ENCODE measurements at places on chromosomes 13 and 19.
A peak's percentile ranks its signal among the peaks of the same experiment; 100 is the strongest.

GRCh38 chr19:16429066-16429758 lies 42.6 kb downstream of the EPS15L1 start:
- ATAC-seq = peak; percentile 12

DNA sequence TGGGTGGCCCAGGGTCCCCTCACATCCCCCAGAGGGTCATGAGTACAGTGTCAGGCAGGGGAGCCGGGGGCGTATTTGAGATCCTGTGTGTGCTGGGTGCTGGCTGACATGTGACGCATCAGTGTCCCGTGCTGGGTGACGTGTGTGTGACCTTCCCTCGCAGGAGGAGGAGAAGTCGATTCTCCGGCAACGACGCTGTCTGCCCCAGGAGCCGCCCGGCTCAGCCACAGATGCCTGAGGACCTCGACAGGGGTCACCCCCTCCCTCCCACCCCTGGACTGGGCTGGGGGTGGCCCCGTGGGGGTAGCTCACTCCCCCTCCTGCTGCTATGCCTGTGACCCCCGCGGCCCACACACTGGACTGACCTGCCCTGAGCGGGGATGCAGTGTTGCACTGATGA lies 25.8 kb downstream of the PNPLA6 start:
- ATAC-seq = peak; percentile 56

GRCh38 chr19:50384685-50385535 lies 763 bp downstream of the POLD1 start:
- peak; percentile 2 for ATAC-seq

- no peak for ATAC-seq
Measured at GRCh38 chr13:42001580-42001979, 40.7 kb upstream of the VWA8 start.

GRCh38 chr19:42032431-42032830 lies 37.6 kb downstream of the GRIK5 start:
- ATAC-seq = peak; percentile 69

DNA sequence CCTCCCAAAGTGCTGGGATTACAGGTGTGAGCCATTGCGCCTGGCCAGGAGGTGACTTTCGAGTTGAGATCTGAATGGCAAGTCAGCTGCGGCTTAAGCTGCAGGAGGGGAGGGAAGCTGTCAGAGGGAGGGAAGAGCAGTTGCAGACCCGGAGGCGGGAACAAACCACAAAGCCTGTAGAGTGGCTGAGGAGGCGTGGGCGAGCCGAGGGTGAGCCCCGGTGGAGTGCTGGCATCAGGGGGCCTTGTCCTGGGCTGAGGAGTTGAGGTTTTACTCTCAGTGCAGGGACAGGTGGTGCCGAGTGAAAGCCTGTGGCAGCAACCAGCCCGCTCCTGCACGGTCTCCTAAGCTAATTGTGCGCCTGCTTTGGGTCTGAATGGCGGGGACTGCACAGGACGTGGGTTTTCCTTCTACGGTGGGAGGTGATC lies 24.2 kb downstream of the PPP1R37 start:
- no peak for ATAC-seq

GRCh38 chr19:2533072-2533425 lies 57.1 kb downstream of the GADD45B start:
- no peak for ATAC-seq

DNA sequence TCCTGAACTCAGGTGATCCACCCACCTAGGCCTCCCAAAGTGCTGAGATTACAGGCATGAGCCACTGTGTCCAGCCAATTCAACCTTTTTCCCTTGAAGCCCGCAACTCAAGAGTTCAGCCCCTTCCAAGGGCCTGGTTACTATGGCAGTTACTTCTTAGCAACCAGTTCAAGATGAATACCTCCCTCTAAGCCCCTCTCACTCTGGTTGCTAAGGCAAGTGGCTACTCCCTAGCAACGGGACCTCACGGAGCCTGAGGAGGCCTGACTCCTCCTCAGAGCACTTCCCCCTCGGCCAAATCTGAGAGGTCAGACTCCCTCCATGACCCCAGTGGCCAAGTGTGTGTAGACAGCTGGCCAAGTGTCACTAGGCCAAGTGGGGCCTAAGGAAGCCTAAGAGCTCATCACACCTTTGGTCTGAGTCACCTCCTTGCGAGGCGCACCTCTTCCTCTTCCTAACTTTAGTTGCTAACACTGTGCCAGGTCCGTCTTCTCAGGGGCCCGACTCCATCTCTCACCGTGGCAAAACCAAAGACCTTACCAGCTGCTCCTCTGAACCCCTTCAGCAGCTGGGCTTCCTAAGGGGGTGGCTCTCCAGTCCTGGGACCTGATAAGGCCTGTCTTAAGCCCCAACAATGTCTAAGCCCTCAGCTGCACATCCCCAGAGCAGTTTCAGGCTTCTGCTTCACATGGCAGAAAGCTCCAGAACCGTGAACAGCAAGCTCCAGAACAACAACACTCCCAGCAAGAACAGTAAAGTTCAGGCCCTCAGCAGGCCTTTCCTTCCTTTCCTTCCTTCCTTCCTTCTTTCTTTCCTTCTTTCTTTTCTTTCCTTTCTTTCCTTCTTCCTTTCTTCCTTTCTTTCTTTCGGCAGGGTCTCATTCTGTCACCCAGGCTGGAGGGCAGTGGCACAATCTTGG lies 9.6 kb downstream of the CD37 start:
- ATAC-seq = peak; percentile 35

- no peak for ATAC-seq
Measured at GRCh38 chr19:10773969-10774368, 56.1 kb downstream of the DNM2 start.

- ATAC-seq = no peak
Measured at GRCh38 chr13:31050486-31051400, 111.0 kb downstream of the HSPH1 start.

- ATAC-seq = no peak
Measured at GRCh38 chr19:525029-525428, 6.5 kb upstream of the CDC34 start.

GRCh38 chr13:45292176-45292575 lies 48.8 kb downstream of the TPT1 start:
- no peak for ATAC-seq

GRCh38 chr13:98538876-98539275 lies 38.0 kb downstream of the STK24 start:
- no peak for ATAC-seq

DNA sequence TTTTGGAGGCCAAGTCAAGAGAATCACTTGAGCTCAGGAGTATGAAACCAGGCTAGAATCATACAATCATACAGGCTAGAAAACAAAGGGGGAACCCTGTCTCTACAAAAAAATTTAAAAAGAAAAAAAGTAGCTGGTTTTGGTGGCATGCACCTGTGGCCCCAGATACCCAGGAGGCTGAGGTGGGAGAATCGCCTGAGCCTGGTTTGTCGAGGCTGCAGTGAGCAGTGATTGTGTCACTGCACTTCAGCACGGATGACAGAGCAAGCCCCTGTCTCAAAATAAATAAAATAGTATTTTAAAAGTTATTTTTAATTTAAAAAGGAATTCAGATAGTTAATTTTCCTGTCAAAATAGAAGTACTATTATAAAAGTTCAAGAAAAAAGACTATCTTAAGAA lies 369.1 kb upstream of the SLITRK5 start:
- no peak for ATAC-seq

DNA sequence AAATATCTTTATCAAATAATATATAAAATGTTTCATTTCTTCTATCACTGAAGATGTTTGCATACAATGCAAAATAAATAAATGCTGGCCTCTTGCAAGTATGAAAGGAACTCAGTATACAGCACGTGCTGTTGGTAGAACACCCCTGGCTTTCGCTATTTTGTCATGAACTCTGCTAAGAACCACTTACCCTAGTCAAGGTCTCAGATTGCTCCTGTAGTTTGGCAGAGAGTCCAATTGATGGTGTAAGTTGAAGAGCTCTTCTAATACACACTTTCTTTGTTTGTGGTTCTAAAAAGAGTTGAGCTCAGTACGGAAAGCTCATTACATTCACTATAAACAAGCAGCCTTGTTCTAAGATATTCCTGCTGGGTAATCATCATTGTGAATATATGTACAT lies 1258.9 kb downstream of the EFNB2 start:
- no peak for ATAC-seq

DNA sequence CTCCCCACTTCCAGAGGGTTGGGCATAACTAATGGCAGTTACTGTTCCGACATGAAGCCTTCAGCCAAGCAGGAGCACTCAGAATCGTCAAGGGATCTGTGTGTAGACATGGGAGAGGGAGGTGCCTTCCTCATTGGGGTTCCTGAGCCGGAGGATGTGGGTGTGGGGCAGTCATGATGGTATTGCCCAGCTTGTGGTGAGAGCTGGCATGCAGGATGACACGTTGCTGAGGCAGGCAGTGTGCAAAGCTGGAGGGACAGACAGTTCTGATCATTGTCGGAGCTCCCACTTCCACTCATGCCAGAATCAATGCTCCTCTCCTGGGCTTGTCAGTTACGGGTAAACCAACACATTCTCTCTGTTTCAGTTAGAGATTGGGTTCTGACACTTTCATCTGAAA lies 83.9 kb upstream of the TSC22D1 start:
- ATAC-seq = no peak

GRCh38 chr19:14414926-14415690 lies 4.0 kb downstream of the DDX39A start:
- ATAC-seq = no peak

GRCh38 chr13:33174931-33175330 lies 110.6 kb downstream of the STARD13 start:
- no peak for ATAC-seq

- ATAC-seq = no peak
Measured at GRCh38 chr13:102945324-102945815, 99.5 kb downstream of the ERCC5 start.

DNA sequence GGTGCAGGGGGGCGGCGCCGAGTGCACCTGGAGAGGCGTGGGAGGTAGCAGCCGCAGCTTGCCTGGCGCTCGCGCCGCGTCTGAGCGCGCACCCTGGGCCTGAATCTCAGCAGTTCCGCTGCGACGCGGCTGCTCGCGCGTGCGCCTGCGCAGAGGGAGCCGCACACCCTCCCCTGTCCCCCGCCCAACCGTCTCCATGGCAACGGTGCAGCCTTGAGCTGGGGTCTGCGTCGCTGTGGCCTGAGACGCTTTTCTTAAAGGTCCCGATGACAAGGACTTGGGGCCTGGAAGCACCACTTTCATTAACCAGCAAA lies at the start of gene PNMA8B:
Gene PNMA8B, minus strand, starts transcription at position 82 of the 314 bp plus-strand sequence. CDS start 402 bp downstream, outside the sequence.
- ATAC-seq = peak; percentile 89

GRCh38 chr19:14116918-14117578 lies 514 bp downstream of the PRKACA start:
- peak; percentile 2 for ATAC-seq

DNA sequence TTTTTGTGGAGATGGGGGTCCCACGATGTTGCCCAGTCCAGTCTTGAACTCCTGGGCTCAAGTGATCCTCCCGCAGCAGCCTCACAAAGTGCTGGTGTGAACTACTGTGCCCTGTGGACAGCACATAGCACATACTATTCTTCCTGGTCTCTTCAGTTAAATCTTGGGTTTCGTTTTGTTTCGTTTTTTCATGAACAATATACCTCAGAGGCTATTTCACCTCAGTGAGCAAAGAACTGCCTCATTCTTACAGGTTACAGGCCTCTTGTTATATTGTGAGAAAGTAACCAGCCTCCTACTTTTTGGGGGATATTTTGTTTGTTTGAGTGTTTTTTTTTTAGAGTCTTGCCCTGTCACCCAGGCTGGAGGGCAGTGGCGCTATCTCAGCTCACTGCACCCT lies 1.3 kb upstream of the C3 start:
- ATAC-seq = no peak

GRCh38 chr19:41327576-41328156 lies 17.7 kb downstream of the CCDC97 start:
- ATAC-seq = no peak

DNA sequence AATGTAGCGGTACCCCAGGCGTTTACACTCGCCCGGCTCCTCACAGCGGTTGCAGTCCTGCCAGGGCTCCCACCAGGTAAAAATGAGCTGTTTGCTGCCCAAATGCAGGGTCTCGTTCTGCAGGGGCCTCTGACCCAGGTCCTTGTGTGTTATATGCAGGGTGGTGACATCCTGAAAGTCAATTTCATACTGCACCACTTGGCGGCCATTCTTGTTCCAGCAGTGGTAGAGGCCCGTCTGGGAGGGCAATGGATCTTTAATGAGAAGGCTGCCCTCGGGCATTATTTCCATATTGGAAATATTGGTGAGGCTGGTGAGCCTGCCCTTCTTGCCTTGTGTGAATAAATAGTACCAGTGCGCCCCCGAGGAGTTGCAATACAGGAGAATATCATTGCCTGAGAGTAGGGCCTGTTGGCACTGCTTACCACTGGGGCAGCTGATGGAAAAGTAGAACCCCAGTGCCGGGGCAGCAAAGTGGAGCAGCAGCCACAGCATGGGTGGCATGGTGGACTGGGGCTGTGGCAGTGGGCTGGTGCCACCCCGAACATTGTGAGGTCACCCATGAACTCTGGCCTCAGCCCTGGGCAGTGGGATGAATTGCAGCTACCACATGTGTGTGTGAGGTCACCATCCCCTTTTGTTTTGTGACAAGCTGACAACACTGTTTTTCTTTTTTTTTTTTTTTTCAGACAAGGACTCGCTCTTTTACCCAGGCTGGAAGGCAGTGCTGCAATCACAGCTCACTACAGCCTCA lies at the start of gene FAM187B:
Gene FAM187B, minus strand, starts transcription at position 563 of the 754 bp plus-strand sequence. Its CDS starts 59 bp downstream, at position 504.
- peak; percentile 83 for ATAC-seq

- no peak for ATAC-seq
Measured at GRCh38 chr19:3548606-3549005, 8.8 kb downstream of the MFSD12 start.

DNA sequence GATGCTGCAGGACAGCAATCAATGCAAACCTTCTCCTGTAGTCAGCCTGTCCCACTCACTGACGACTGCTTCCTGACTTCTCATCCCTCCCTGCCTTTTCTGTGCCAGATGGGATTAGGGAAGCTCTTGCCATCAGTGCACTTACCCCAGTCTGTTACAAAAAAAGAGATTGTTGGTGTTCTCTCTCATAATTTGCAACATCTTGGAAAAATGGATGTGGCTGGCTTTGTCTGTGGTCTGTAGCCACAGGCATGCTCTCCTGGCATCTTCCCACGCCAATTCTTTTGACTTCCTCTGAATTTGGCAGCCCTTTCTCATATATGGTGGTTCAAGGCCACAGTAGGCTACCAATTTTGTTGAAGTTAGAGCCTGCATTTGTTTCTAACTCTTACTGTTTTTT lies 11.6 kb upstream of the HTR2A start:
- no peak for ATAC-seq

DNA sequence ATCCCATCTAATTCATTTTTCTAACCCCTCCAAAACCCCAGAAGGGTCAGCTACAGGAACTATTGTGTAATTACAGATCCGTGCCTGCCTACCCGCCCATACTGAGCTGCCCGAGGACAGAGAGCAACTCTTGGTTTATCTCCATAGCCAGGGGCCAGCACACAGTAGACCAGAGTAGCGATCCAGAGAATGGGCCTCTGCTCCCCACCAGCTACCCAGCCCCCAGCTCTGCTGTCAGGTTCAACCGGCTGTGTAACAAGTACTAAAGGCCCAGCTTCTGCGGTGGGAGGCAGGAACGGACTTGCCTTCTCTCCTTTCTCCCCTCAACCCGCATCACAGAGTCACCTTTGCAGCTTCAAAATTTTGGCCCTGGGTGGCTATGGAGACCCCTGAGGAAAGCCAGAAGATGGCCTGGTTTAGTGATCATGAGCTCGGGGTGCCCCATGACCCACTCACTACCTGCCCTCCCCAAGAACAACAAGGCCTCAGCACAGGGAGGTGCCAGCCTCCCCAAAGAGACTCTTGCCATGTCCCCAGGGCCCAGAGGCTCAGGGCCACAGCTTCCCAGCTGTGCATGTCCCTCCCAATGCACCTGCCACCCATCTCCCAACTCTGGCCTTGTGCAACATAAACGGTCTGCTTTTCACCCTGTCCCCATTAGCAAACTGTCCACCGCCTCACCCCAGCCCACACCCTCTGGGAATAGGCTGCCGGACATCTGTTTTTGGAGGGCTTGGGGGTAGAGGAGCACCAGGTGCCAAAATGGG lies 5.7 kb downstream of the CALM3 start:
- no peak for ATAC-seq
